ENCODE measurements at places on chromosomes 13 and 19.

- no peak for DNase-seq
Observed at GRCh38 chr13:71871844-71872243, 4.8 kb upstream of the DACH1 start.

DNA sequence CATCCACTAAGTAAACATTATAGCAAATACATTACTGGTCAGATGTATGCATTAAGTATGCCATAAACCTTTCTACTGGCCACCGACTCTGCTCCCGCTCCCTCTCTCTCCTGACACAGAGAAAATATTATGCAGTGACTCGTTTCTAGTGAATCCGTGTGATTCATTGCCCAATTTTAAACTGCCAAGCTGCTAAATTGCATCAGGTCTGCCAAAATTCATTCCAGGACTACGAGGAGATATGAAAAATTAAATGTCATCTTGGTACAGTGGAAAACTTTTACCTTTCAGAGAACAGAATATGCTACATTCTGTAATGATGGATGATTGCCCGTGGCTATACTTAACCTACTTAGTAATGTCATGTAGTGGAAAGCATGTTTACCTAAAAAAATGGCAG lies 368.8 kb upstream of the TSHZ3 start:
- DNase-seq = no peak

DNA sequence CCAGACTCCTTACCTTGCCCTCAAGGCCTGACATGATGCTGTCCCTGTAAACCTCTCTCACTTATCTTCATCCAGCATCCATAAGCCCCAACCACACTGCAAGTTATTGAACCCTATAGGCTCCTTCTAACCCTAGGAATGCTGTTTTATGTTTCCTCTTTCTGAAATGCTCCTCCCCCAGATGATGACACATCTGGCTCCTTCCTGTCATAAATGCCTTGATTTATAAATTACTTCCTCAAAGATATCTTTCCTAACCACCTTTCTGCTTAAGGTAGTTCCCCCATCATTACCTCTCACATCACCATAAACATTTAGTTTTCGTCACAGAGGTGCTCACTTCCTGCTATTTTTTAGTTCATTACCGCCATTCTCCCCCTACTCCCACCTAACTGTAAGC lies 12.3 kb downstream of the RUBCNL start:
- DNase-seq = no peak

DNA sequence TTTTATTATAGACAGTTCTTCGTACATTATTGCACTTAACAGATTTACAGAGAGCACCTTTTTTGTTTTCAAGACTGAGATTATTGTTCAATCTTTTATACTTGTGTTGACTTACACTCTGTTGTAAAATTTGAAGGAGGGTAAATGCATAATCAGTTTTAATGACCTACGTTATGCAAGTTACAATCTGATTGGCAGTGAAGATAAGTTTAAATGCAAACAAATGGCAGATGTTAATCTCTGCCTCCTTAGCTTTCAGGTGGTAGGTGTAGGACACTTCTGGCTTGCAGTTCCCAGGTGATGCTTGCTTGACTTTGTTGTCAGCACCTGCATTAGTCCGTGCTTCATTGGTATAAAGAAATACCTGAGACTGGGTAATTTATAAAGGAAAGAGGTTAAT lies 424.9 kb downstream of the FGF9 start:
- no peak for DNase-seq

DNA sequence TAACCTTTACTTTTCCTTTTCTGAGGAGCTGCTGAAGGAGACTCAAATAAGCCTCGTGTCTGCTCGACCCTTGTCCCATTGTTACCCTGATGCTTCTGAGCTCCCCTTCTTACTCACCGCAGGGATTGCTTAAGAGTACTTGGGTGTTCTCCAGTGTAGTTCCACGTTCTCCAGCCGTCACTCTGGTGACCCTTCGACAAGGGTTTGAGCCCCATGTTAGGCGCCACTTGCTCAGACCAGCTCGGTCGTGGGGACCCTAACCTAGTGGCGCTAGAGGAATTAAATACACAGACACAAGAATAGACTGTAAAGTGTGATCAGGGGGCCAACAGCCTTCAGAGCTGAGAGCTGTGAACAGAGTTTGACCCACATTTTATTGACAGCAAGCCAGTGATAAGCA lies 10.3 kb downstream of the ZNF480 start:
- peak; percentile 42 for DNase-seq

DNA sequence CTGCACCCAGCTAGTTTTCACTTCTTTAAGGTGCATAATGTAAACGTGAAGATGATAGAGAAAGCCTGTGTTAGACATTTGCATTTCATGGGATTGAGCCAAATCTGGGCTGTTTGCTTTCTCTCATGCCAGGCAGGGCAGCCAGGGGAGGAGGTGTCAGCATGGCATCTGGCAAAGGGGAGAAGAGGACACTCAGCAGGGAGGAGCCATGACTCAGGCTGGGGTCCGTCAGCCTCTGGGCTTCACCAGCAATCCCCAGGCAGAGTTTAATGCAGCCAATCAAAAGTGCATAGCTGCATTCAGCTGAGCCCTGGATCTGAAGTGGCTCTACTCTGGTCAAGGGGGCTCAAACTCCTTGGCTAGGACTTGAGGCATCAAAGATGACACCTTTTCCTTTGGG lies 23.5 kb downstream of the EBPL start:
- DNase-seq = no peak

DNA sequence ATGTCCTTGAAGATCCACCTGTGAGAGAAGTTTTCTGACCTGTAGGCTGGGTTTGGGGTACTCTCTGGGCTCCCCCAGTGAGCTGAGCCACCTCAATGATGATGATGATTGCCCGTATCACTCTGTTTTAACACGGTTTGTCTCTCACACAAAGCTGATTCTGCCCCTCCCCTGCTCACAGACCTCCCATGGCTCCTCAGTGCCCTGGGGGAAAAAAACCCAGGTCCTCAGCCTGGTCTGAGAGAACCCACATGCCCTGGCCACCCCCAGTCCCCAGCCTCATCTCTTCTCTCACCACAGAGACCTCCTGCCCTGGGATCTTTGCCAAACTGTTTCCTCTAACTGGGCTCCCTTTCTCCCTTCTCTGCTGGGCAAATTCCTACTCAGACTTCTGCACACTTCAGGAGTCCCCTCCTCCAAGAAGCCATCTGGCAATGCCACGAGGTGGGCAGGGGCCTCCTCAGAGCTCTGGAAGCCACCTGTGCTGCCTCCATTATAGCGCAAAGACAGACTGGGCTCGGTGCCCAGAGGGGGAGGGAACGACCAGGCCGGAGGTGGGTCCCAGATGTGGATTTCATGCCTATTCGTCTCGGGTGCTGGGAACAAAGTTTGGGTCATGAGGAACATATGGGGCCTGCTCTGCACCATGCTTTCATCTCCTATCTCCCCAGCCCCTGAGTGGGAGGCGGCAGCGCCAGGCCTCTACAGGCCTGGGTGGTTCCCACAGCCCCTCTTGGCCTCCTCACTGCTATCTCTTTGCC lies 8.5 kb upstream of the CA11 start:
- peak; percentile 37 for DNase-seq

DNA sequence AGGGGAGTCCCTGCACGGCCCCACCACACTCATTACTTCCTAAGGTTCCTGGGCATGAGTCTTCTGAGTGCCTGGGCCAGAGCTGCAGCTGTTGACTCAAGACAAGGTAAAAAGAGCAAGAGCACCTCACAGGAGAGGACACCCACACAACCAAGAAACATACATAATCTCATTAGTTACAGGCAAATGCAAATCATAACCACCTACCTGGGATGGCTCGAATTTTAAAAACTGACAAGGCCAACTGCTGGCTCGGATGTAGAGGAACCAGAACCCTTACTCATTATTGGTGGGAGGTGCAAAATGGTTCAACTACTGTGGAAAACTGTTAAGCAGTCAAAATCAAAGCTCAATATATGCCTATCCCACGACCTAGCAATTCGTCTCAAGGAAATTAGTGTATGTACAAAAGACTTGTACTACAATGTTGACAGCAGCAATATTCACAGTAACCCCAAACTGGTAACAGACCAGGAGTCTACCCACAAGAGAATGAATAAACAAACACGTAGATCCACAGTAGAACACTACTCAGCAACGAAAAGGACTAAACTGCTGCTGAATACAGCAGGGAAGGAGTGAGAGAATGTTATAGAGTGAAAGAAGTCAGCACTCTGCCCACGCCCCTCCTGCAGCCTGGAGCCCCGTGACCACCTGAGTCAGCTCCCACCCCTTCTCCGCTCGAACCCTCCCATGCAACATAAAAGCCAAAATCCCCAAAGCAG lies 15.8 kb downstream of the AKT2 start:
- DNase-seq = no peak

GRCh38 chr19:2787115-2787514 lies 1.8 kb downstream of the THOP1 start:
- no peak for DNase-seq

DNA sequence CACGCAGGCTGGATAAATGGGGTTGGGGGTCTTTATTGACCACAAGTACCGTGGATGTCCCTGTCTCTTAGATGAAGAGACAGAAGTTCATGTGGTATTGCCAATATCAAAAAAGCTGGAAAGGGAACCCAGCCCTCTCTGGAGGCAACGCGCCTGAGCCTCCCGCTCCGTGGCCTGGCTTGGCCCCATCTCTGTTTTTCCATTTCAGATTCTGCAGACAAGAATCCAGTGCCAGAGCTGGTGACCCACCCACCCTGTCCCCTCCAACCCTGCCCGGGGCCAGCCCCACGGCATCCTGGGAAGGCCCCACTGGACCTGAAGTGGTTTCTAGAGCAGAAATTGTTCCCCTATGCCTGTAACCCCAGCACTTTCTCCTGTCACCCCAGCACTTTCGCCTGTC lies 57.7 kb downstream of the PTPRS start:
- DNase-seq = no peak

- DNase-seq = no peak
Observed at GRCh38 chr19:30206187-30206586, 166.0 kb upstream of the ZNF536 start.

DNA sequence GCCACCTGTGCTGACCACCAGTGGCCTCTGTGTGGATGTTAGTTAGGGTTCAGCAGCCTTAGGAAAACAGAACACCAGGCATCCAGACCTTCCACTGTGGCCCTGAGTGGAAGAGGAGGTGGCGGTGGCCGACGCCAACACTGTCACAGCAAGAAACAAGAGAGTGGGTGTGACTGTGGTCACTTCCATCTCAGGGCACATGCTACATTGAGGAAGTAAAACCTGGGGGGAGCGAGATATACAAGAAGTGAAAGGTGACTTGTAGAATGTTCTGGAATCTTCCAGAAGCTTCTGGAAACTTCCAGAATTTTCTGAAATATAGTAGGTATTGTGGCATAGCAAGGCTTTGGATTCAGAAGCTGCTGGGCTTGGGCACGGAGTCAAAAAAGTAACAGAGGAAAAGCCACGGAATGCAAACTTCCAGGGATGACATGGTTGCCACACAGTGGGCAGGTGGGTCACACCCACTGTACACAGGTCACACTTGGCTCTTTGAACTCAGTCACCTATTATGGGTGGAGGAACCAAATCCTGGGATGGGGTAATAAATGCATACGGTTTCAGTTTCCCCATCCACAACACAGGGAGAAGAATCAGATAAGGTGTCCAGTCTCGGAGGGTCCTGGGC lies 24.3 kb downstream of the GNG7 start:
- DNase-seq = no peak

DNA sequence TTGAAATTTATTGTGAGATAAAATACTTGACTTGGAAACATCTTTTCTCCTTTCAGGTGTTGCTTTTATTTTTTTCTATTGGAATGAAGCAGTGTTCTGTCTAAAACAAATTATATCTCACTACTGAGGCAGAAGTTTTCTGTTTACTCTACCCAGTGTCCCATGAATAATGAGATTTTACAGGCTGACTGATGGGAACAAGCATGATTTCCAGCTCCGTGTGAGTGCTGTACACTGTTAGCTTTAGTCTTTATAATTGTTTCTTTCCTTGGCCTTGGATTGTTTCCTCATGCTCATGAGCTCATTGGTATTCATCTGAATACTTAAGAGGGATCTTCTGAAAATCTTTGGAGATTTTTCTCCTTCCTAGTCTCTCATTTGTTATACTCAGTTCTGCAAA lies 2049.5 kb upstream of the PRR20A start:
- no peak for DNase-seq

DNA sequence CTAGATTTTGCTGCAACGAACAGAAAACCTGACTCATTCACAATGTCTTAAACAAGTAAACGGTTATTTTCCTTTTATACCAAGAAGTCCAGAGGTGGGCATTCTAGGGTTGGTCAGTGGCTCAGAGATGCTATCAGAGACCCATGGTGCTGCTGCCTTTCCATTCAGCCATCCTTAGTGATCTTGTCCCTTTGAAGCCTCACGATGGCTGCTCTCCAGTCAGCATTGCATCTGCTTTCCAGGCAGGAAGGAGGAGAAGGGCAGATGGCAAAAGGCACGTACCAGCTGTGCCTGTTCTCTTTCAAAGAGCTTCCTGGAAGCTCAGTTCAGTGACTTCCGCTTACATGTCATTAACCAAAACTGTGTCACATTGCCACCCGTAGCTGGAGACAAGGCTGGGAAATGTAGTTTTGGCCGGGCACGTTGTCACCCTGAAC lies 30.1 kb downstream of the WDFY2 start:
- DNase-seq = peak; percentile 52

- DNase-seq = peak; percentile 85
Observed at GRCh38 chr13:98454389-98454881, 122.5 kb downstream of the STK24 start.

GRCh38 chr13:64527561-64527960 lies 2702.6 kb downstream of the PCDH9 start:
- DNase-seq = no peak

GRCh38 chr19:15548648-15549047 lies 40.3 kb downstream of the CYP4F22 start:
- DNase-seq = no peak

DNA sequence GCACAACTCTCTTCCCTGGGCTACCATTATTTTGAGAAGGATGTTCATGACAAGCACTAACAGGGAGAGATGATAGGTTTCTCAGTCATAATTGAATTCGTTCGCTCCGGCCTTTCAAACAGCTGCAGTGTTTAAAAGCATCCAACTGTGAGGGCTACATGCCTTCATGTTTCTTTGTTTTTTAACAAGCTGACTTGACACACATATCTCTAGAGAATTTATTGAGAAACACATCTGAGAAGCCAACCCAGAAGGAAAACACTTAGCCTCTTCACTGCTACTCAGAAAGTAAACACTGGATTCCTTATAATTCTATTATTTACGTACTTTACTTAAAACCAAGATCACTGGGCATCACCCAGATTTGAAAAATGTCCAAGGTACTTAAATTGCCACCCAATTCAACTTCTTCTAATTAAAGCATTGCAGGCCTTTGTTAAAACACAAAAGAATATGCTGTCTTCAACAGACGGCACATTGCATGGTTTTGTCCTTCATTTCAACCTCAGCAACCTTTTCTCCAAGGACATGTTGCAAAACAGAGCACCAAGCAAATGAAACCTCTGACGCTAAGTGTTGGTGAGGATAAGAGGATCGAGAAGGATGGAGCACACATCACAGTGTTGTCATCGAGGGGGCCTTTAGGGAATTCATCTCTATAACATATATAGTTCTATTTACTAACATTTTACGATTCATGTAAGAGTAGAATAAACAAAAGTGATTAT lies 75.8 kb downstream of the TBC1D4 start:
- peak; percentile 55 for DNase-seq

All from lung (tissue), 17 donors.